ENCODE measurements at places on chromosomes 12 and 14.

DNA sequence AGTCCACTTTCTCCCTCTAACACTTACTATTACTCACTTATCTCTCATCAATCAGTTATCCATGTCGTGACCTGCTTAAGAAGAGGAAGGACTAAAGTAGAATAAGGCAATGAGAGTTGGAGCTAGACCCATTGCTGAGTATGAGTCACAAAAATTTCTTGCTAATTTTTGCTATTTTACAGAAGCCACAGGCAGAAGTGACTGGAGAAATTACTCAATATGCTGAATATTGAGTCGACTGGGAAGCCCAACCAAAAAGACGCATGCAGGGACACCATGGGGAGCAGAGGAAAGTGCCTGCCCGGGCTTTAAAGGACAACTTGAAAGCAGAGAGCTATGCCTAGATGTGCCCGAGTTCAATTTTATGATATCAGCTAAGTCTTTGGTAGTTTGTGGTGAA, 115.4 kb upstream of the FOXG1 start:
- DNase-seq, result no peak

- no peak for DNase-seq
Observed at GRCh38 chr14:104339829-104340228, 201.4 kb downstream of the KIF26A start.

GRCh38 chr12:116606397-116606796, 47.2 kb downstream of the MAP1LC3B2 start:
- no peak for DNase-seq

DNA sequence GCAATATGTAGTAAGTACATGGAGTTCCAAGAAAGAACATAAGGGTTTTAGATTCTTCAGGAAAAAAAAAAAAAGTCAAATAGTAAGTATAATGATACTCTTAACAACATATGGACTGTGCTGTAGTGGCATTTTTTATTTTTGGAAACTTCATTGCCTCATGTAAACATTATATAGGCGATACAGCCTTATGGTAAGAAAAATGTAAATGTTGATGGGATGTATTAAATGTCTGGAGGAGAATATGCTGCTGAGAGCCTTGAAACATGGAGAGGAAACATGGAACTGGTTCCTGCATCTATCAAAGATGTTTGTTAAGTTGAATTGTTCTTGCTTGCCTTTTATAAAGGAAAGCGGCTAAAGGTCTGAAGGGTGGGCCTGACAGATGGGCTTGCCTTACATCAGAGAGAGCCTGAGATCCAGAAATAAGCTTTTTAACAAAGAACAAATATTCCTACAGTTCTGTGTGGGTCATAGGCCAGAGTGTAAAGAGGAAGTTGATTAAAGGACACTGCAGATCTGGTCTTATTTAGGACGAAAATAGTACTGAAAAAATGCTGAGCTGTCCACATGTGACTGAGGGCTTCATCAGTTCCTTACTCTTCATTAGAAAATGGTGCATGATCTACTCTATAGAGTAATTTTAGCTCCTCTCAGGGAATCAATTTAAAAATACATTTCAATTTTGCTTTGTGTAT, 448.1 kb upstream of the DCN start:
- DNase-seq, result no peak

DNA sequence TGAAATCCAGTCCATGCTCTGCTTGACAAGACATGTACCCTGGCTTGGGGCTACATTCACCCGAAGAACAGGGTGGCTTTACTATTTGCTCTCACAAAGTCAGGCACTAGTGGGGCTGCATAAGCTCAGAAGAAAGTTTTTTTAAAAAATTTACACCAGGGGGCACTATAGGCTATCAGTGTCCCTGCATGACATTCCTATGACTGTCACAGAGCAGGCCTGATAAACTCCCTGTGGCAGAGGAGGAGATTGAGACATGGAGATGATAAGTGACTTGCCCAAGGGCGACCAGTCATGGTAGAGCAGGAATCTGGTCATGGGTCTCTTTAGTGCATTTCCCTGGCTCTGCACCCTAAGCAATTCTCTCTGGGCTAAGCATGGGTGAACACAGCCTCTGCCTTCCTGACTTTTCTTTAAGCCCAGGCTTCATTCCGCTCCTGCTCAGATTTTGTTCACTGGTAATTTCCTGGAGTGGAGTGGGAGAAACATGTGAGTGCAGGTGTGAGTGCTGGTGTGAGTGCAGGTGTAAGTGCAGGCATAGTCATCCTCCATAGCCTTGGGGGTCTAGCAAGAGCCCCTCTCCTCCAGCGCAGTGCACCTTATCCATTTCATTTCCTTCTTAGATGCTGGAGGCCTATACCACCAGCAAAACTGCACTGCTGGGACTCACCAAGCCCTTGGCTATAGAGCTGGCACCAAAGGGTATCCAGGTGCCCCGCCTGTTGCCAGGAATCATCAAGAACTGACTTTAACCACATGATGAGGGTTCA, 91.6 kb downstream of the DHRS2 start:
- DNase-seq, result no peak

- DNase-seq, result no peak
Observed at GRCh38 chr12:108213871-108214445, 84.9 kb downstream of the WSCD2 start.

DNA sequence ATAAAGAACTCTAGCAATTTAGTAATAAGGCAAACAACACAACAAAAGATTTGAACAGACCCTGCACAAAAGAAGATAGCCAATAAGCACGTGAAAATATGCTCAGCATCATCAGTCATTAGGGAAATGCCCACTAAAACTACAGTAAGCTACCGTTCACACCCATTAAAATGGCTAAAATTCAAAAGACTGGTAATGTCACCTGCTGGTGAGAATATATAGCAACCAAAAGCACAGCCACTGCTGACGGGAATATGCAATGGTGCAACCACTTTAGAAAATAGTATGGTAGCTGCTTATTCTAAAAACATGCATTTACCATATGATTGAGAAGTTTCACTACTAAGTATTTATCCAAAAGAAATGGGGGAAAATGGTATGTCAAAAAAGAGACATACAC, 74.9 kb downstream of the DPF3 start:
- DNase-seq, result no peak

GRCh38 chr12:53143355-53143754, 37.2 kb upstream of the ZNF740 start:
- no peak for DNase-seq

GRCh38 chr12:56687223-56688128, 608 bp downstream of the PTGES3 start:
- DNase-seq, result peak; percentile 35

DNA sequence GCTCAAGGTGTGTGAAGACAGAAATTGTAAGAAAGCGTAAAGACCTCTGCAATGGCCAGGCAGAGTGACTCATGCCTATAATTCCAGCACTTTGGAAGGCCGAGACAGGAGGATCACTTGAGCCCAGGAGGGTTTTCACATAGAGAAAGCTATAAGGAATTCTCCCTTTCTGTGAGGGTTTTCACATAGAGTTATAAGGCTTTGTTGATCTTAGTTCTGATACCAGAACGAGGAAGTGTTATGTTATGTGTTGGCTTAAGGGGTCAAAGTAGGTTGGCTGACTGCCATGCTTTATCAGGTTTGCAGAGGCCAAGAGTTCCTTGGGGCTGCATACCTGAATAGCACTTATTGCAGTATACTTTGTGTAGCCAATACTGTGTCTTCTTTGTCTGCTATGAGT, 139.1 kb downstream of the ERC1 start:
- no peak for DNase-seq

- peak; percentile 23 for DNase-seq
Observed at GRCh38 chr12:69388371-69388770, 28.8 kb downstream of the YEATS4 start.

- DNase-seq, result no peak
Observed at GRCh38 chr12:130881046-130881445, 9.2 kb downstream of the RAN start.

DNA sequence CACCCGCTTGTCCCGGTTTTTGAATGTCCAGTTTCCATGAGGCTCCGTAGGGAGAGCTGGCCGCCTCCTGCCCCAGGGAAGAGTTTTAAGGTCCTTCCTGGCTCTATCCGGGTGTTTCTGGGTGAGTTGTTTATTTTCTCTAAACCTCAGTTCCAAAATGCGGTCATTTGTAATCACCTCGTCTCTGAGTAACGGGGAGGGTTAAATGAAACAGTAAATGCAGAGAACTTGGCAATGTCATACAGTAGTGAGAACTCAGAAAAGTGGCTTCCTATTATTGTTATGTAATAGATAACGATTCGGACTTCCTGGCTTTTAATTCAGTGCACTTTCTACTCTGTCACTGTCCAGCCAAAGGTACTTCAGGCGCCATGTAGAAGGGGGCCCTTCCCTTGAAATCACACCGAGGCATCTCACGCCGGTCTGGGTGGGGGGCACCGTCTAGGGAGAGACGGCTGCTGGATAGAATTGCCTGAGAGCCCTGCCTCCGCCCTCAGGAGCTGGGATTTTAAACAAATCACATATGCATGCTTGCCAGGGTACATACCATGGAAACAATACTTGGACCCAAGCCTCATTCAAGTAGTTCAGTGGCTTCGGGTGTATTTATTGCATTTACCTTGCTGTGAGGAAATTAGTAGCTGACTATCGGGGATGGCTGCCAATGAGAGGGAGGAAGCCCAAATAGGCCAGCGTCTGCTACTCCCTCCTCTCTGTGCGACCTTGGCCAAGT, 26.4 kb downstream of the NOS1 start:
- peak; percentile 22 for DNase-seq

DNA sequence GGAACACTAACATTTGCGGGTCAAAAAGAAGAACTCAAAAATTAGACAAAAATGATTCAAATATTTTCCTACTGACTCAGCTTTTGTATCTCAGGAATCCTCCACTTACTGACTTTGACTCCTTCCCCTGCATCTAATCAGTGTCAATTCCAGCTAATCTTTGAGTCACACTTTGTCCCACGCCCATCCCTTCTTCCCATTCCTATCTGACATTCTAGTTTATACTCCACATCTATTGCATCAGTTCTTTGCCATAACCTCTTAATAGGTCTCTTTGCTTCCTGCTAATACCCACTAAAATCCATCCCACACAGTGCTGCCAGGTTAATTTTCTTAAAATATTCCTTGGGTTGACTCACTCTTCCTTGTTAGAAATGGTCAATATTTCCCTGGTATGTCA, 19.1 kb downstream of the BBS10 start:
- no peak for DNase-seq

DNA sequence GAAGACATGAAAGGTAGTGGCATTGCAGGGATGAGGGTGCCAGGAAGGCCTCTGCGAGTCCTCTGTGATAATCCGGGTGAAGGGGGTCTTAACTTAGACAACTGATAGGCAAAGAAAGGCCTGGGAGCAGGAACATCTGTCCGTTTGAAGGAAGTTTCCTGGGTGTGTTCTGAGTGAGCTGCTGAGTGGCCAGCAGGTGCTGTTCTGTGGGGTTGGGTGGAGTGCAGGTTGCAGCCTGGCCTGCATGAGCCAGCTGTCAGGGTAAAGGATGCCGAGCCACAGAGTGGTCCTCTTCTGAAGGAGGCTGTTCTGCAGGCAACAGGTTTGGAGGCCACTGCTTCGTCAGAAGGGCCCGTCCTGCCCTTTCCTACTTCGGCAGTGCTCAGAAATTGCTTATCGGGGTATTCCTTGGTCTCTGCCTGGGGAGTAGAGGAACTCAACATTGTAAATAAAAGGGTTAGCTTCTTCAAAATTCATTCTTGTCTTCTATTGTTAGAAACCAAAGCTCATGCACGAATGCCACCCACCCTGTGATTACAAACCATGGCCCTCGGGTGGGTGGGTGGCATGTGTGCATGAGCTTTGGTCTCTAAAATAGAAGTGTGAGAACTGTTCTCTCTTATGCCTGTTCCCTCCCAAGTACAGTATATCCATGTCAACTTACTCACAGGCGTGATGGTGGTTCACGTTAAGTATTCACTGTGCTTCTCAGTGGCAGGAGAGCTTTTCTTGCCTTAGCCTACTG, 118.9 kb downstream of the CHST11 start:
- no peak for DNase-seq

- no peak for DNase-seq
Observed at GRCh38 chr12:27031531-27031930, 9.2 kb downstream of the MED21 start.

- DNase-seq, result no peak
Observed at GRCh38 chr12:123445388-123446332, 9.2 kb upstream of the RILPL2 start.

- no peak for DNase-seq
Observed at GRCh38 chr12:12408265-12408690, 51.4 kb downstream of the BORCS5 start.

DNA sequence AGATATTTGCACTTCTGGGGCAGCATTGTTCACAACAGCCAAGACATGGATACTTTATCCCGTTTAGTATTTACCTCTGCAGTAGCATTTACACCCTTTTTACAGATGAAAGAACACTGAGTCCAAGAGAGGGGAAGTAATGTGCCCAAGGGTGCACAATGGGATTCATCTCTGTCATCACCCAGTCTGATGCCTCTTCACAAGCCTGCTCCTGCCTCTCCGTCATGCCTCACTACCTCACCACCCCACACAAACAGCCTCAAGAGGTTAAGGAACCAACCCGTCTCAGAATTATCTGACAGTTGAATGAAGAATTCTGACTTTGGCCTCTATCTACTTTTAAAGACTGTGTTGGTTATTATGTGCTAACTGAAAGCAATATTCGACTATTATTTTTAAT, 368.4 kb downstream of the ATP23 start:
- no peak for DNase-seq

- no peak for DNase-seq
Observed at GRCh38 chr12:128474916-128475315, 207.9 kb downstream of the TMEM132C start.

DNA sequence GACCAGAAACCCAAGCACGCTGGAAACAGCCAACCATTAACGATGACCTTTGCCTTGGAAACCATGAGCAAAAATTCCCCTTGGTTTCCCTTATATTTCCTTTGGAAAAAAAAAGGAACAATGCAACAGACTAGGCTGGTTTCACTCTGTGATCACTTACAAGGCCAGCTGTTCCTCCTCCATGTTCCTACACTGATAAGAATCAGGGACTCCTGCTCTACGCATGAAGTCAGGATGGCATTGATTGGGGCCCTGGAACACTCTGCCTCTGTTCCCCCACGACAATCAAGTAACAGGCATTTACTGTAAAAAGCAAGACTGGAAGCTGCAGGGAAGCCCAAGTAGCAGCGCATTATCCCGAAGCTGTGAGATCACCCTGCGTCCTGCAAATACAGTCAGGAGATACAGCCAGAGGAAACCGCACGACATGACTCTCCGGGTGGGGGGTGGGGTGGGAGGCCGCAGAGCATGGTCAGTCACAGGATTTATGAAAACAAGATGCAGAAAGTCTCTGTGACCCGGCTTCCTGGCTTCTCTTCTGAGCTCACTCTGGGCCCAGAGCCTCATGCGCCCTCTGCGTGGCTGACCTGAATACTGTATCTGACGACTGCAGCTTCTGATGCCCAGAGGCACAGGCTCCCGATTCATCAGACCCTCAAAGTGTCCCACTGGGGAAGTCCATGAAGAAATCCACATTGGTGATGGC, 31.1 kb downstream of the SSH1 start:
- peak; percentile 74 for DNase-seq

GRCh38 chr14:100605230-100605629, 18.0 kb upstream of the BEGAIN start:
- DNase-seq, result no peak

- DNase-seq, result no peak
Observed at GRCh38 chr12:115070313-115070712, 386.3 kb upstream of the TBX3 start.

All from hindlimb muscle (tissue), 1 donor.